Activated CD8-positive, alpha-beta memory T cell treated with anti-CD3 and anti-CD28 coated beads for 1 hour (primary cell): ENCODE measurements at places on chromosomes 7 and 10.

- no peak for DNase-seq
These were observed 135.5 kb upstream of the FRMD4A start for GRCh38 chr10:14466257-14466656.

DNA sequence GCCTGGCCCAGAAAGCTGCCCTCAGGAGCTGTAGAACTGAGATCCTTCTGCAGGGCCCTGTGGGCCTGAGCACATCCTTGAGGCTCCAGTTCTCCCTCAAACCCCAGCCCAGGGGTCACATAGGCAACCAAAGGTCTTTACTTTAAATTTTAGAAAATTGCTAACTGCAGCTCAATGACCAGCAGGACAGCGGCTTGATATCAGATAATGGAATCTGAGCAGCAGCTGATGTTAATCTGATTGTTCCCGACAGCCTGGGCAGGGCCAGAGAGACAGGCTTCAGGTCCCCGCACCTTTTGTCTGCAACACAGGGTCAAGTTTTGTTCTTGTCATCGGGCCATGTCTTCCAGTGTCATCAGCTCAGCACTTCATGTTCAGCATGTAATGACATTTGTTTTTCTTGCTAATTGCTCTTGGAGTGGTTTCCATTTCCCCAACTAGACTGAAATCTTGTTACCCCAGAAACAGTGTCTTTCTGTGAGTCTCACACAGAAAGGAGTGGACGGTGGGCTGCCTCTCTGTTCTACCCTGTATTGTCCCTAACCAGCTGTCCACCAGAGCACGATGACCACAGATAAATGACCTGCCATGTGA lies 91.0 kb downstream of the PAXIP1 start:
- DNase-seq: no peak

GRCh38 chr10:51815723-51816122 lies 116.3 kb upstream of the CSTF2T start:
- no peak for DNase-seq

DNA sequence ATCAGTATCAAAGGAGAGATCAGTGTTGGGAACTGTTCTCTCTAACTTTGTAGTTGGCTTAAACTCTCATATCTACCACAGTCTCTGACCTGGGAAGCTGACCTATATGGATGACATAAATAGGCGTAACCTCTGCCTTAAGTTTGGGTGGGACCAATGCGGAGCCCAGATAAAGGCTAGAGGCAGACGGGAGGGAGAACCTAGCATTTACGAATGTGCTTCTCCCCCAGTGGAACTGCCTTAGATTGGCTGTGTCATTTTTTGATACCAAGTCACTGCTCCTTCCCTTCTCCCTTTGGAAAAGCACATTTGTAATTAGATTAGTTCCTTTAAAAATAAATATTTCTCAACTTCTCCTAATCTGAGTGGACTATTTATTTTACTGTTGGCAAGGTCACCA lies 23.7 kb upstream of the LRRN3 start:
- no peak for DNase-seq

DNA sequence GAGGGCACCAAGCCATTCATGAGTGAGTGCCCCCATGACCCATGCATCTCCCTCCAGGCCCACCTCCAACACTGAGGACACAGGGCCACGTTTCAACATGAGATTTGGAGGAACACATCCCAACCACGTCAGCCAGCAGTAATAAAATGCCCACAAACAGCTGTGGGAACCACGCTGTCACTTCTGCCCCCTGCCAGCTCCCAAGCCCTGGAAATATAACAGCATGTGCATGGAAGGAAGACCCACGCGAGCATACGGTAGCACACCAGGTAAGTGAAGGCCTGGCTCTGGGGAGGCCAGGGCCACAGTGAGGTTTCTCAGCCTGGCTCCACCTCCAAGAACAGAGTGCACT lies 168.9 kb upstream of the PFKP start:
- DNase-seq: no peak

DNA sequence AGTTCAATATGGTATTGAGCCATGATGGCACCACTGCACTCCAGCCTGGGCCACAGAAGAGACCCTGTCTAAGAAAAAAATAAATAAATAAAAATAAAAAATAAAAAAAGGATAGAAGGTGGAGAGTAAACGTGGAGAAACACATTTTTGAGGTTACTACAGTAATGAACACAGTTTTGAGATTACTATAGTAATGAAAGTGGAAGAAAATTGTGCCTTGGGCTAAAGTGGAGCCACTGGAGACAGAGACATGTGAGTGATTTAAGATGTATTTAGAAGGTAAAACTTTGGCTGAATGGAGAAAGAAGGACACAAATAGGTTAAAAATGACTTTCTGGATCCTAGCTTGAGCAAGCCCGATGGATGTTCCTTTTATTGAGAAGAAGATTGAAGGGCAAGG lies 76.8 kb downstream of the HGF start:
- DNase-seq: no peak

DNA sequence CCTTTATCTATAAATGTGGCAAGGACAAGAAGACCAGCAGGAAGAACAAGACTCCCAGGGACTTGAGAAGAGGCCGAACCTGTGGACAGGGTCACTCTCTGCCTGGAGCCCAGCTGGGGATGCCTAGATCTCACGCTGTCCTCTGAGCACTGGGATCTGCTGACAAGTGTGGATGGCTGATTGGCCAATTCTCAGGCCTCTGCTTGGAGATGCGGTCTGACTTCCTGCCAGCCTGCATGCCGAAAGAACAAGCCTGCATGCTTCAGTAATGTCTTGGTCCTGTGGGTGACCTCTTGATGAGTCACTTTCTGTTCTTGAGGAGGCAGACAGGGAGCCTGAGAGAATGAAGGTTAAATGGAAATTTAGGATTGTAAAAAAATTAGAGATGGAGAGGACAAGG lies 84.7 kb downstream of the TMEM178B start:
- DNase-seq: no peak

GRCh38 chr10:34001087-34001580 lies 666.7 kb upstream of the NRP1 start:
- DNase-seq: no peak

- no peak for DNase-seq
These were observed 218.3 kb downstream of the FAM107B start for GRCh38 chr10:14556285-14556956.

DNA sequence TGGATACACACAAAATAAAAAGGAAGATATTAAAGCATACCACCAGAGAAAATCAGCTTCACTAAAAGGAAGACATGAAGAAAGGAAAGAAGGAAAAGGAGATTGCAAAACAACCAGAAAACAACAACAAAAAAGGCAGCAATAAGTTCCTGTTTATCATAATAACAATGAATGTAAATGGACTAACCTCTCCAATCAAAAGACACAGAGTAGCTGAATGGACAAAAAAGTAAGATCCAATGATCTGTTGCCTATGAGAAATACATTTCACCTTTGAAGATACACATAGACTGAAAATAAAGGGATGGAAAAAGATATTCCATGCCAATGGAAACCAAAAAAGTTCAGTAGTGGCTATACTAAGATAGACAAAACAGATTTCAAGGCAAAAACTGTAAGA lies 30.3 kb upstream of the FAM171A1 start:
- no peak for DNase-seq

DNA sequence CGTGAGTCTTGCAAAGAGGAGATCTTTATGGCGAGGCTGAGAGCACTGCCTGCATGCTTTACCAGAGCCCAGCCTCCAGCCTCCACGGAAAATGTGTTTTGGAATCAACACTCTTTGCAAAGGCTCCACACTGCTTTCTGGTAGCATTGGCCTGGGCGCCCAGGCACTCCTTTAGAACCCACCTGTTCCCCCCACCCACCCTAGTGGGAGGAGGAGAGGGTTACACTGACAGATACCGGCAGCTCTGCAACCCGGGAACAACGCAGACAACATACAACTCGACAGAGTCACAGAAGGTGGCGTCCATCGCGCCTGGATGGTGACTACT lies 5.5 kb upstream of the MNX1 start:
- no peak for DNase-seq

- DNase-seq: no peak
These were observed 354.7 kb downstream of the PHTF2 start for GRCh38 chr7:78153285-78153684.
